ENCODE measurements at places on chromosomes 16 and 17.

- DNase-seq = no peak
Observed at GRCh38 chr16:87458424-87458915, 34.4 kb downstream of the ZCCHC14 start.

DNA sequence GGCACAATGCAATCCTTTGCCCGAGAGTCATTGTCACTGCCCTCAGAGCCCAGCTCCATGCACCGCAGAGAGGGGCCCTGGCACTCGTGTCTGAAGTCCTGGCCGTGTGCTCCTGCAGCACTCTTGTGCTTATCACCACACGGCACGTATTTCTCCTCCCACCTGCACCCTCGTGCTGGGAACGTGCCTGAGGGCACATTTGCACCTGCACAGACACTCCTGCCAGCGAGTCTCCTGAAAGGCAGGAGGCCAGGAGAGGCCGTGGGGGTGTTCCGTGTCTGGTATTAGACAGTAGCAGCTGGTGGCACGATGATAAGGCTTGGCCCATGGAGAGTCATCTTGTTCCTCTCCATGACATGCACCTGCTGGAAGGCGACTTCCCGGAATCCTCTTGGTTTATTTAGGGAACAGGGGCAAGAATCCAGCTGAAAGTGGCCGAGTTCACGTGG is 3.4 kb upstream of the ACSF3 start:
- DNase-seq = no peak

GRCh38 chr17:10172241-10172741 is 26.1 kb downstream of the GAS7 start:
- DNase-seq = no peak

GRCh38 chr16:63907251-63907650 is 1214.6 kb downstream of the CDH11 start:
- no peak for DNase-seq

GRCh38 chr17:43372273-43372911 is 26.4 kb upstream of the ARL4D start:
- no peak for DNase-seq

DNA sequence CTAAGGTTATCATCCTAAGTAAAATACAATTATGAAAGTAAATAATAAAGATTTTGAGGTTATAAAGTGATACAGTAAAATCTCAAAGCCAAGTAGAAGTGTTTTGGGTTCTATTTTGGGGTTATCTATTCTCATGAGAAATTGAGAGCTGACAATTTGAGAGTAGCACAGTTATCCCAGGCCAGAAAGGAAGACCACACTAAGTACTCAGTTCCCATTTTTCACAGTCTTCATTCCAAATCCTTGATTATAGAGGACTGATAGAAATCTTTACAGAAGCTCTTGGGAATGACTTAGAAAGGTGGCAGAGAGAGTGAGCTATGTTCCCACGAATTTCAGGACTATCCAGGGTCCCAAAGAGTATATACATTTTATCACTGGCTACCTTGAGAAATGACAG is 4.6 kb downstream of the GFOD2 start:
- no peak for DNase-seq

DNA sequence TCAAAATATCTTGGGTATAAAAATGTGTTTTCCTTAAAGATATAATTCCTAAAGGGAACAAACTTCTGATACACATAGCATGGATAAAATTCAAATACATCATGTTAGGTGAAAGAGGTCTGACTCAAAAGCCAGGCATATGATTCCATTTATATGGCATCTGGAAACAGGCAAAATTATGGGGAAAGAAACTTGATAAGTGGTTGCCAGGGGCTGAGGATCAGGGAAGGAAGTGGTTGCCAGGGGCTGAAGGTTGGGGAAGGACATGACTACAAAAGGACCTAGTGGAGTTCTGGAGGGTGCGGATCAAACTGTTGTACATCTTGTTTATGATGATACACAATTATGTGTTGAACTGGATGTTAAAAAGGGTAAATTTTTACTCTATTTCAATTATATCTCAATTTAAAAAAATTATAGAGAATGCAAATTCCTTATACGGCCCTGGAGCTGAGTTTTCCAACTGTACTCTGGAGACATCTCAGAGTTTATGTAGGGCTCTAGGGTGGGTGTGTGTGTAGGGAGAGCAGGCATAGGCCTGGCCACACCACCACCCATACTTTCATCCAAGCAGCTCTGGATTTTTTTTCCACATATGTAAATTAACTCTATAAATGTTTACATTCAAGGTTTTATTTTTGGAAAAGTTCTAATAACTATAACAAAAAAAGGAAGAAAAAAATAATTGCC is 55.0 kb downstream of the AMFR start:
- DNase-seq = no peak

DNA sequence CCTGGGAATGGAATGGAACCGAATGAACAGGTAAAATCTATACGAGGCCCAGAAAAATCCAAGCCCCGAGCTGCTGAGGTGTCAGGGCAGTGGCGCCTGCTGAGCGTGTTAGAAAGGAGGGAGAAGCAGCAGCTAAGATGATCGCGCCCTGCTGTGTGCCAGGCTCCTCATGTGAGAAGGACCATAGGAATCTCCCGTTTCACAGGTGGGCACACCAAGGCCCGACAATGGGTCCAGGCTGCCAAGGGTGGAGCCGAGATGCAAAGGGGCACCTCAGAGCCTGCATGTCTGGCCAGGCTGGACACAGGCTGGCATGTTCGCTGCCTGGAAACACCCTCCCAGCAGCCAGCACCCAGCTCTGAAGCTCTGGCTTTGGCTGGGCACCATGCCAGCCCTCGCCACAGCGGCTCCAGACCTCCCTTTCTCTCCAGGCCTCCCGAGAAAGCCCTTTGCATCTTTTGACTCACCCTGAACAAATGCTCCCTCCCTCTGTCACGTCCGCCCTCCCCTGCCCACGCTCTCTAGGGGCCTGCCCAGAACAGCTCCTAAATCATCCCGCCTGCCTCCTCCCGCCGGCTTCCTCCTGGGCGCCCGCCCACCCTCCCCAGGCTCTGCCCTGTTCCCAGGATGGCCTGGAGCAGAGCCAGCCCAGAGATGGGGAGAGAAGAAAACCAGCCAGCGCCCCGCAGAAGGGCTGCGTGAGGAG is 217.8 kb upstream of the GSE1 start:
- no peak for DNase-seq

- no peak for DNase-seq
Observed at GRCh38 chr16:77273-77806, 685 bp upstream of the MPG start.

DNA sequence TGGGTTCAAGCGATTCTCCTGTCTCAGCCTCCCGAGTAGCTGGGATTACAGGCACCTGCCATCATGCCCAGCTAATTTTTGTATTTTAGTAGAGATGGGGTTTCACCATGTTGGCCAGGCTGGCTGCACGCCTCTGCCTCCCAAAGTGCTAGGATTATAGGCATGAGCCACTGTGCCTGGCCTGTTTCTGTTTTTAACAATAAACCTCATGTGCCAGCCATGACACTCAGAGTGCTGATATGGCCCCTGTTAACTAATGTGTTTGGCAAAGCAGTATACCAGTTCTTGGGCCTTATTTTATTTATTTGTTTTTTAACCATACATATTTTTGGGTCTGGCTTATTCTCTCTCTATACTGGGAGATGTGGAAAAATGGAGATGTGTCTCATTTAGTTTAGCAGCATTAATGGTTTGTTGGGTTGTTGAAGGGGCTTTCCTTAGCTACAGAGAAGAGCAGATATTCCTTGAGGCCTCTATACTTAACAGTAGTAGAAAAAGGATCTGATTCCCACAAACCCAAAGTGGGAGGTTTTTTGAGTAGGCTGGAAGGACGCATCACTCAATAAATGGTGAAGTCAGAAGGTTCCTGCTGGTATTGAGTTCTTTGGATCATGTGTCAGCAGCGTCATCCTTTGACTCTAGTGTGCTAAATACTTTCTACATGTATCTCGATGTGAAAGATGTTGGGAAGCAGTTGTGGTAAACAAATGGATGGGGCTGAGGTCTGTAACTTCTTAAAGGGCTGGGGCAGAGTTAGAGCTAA is 16.2 kb upstream of the CDK5R1 start:
- DNase-seq = no peak

GRCh38 chr17:34275881-34276280 is 5.9 kb downstream of the CCL7 start:
- DNase-seq = no peak

DNA sequence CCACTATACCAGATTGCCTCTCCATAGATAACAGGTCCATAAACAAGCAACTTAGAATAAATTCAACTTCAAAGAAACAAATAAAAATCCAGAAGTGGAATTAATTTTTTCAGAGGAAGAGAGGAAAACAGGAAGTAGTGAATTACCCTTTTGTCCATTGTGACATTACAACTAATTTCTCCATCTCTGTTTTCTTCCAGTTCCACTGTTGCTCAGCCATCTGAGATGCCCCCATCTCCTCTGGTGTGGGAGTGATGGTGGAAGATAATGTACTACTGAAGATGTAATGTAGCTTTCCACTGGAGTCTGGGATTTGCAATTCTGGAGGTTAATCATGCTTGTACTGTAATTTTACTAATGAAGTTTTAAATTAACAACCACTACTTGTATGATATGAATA is 124.6 kb upstream of the TMEM97 start:
- DNase-seq = no peak

DNA sequence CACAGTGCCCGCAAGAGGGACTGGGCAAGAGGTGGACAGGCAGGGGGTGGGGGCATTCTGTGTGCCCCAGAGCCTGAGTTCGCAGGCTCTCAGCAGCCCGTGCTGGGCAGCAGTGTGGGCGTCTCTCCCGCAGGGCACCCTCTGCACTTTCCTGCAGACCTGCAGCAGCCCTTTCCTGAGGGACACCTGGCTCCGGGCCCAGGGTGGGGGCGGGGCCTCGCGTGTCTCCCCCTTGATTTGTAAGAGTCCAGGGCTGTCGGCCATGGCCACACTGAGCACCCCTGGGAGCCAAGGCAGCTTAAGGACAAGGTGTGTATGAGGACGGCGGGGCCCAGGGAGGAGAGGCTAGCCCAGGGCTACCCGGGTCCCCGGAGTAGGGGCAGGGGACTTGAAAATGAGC is 33.4 kb upstream of the SLC38A10 start:
- DNase-seq = no peak

DNA sequence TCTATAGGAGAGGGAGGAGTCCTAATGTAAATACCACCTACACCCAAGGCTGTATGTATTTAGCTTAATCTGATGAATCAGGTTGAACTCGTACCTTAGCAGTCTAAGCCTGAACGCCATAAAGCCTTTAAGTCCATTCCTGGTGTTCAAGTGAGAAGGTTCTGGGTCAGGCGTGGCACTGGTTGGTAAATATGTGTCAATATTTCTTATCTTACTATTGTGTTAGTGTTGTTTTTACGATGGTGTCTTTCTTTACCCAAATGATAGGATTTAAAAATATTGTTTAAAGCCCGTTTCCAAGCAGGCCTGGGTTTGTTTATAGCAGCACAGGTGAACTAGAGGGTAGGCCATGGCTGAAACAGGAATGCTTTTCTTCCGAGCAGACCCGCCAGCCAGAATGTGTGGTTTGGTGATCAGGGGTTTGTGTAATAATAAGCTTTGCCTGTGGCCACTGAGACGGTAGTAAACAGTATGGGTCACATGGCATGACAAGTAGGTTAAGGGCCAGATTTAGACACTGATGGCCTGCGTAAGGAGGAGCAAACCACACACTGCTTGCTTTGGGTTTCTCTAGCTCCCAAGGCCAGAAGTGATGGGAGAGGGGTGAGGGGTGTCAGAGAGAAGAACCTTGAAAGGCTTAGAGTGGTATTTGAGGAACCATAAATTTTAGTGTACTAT is 3.3 kb downstream of the TMEM94 start:
- DNase-seq = no peak

DNA sequence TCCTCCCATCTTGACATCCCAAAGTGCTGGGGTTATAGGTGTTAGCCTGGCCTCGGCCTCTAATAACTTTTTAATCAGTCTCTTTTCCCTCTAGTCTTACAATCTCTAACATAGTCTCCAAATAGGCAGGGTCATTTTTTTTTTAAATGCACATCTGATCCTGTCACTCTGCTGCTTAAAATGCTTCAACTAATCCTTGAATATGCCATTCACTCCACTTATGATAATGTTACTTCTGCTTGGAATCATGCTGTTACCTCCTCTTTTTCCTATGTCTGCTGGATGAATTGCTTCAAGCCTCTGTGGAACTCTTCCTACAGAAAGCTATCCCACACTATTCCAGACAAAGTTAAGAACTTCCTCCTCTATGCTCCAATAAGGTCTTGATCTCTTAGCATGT is 22.8 kb downstream of the CRLF3 start:
- DNase-seq = no peak

DNA sequence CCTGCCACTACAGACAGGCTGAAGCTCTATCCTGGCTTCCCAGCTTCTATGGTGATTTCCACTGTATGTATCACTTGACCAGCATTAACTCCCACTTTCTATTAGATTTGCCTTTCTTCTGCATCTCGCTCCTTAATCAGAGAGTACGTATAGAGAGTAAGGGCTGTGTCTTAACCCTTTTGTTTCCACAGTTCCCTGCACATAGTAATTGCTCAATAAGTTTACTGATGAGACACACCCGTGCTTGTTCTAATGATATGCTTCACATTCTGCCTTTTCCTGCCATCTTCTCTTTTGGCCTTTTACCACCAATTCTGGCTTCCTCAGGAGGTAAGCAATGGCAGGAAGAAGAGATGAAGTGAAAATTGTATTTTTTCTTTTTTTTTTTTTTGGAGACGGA is 20.6 kb upstream of the USP36 start:
- no peak for DNase-seq

DNA sequence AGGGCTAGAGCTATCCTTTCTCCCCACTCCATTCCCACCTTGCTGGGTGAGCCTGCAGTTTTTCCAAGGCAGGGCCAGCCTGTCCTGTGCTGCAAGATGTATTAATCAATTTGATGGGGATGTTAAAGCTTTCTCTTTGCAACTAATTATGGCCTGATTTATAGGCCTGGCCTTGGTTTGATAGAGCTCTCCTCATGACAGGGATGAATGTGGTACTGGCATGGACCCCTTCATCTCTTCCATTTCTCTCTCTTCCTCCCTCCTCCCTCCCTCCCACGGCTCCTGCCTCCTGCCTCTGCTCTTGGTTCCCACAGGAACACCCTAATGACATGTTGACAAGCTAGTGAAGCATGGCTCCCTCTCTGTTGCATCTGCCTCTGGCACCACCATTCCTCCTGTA is 47.2 kb upstream of the SKAP1 start:
- no peak for DNase-seq
